Lung microvascular endothelial cell (primary cell): ENCODE measurements at places on chromosomes 3 and 15.

DNA sequence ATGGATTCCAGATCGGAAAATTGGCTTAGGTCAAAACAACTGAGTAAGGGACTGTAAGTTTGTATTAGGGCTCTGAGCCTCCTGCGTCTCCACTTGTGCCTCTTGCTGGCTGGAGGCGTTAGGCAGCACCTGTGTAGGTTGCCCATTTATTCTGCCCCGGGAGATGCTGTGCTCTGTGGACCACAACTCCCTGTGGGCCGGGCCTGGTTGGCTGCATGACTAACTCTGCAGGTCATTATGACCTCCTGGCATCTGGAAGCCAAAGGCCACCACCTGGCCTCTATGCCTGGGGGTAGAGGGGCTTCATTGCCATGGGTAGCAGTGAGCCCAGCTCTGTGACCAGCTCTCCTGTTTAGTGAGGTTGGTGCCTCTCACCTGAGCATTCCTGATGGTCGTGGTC, 36.0 kb upstream of the BDH1 start:
- DNase-seq = no peak

DNA sequence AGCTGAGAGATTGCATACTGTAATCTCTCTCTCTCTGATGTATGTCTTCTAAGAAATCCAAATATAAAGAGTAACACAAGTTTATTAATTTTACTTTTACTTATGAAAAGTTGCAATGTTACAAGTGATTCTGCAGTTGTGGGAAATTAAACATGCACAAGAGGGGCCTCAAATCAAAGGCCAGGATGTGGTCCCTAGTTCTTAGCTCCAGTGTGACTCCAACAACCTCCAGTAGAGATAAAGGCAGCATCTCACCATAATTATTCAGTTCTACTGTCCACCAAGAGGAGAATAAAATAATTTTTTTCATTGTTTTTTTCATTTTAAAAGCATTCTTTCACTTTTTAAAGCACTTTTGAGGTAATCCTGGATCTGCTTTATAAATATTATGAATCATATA, 223.3 kb downstream of the RAP2B start:
- DNase-seq = no peak

GRCh38 chr3:194137008-194137505, 1.1 kb downstream of the HES1 start:
- peak; percentile 68 for DNase-seq

- no peak for DNase-seq
Observed at GRCh38 chr3:36175916-36176461, 204.3 kb upstream of the STAC start.

DNA sequence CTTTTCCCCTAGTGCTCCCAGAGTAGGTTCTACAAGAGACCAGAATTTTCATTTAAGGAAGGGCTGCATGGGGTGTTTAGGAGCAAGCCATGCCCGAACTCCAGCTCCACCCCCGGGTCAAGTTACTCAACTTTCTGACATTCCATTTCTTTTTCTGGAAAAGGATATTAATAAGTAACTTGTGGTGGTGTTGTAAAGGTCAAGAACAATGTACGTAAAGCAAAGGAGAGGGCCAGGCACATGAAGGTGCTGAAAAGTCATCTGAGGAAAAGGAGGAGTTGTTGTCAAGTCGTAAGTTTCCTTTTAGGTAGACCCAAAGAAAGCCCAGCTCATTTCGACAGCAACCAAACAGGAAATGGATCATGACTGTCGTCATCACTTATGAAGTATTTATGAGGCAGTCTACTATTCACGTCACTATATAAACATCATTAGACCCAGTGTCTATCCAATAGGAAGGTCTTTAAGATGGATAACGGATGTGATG, 319.6 kb upstream of the IL12A start:
- DNase-seq = no peak

DNA sequence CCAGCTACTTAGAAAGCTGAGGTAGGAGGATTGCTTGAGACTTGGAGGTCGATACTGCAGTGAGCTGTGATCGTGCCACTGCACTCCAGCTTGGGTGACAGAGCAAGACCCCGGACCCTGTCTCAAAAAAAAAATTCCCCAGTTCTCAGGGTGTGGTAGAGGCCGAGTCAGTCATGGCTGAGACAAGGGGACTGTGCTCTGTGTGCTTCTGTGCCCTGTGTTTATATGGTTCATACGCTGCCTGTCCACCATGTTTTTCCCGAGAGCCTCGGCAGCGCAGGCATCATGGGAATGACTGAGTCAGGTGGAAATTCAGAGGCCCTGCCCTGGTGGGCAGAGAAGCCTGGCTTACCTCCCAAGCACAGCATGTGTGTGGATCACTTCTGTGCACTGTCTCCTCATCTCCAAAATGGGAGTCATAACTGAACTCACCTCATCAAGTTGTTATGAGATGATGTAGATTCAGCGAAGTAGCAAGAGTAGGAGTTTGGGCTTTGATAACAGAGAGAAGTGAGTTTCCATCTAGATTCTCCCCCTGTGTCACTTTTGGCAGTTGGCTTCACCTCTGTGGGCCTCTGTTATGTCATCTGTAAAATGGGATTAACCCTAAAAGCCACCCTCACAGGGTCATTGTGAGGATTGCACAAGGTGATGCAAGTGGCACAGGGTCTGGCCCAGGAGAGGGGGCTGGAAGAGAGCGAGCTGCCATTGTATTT, 56.9 kb downstream of the FLNB start:
- no peak for DNase-seq

GRCh38 chr3:10666621-10667020, 149.4 kb upstream of the SLC6A11 start:
- DNase-seq = no peak

- DNase-seq = no peak
Observed at GRCh38 chr3:145088917-145089316, 1072.1 kb downstream of the PLOD2 start.

GRCh38 chr3:24520976-24521419, 26.3 kb upstream of the THRB start:
- DNase-seq = no peak

DNA sequence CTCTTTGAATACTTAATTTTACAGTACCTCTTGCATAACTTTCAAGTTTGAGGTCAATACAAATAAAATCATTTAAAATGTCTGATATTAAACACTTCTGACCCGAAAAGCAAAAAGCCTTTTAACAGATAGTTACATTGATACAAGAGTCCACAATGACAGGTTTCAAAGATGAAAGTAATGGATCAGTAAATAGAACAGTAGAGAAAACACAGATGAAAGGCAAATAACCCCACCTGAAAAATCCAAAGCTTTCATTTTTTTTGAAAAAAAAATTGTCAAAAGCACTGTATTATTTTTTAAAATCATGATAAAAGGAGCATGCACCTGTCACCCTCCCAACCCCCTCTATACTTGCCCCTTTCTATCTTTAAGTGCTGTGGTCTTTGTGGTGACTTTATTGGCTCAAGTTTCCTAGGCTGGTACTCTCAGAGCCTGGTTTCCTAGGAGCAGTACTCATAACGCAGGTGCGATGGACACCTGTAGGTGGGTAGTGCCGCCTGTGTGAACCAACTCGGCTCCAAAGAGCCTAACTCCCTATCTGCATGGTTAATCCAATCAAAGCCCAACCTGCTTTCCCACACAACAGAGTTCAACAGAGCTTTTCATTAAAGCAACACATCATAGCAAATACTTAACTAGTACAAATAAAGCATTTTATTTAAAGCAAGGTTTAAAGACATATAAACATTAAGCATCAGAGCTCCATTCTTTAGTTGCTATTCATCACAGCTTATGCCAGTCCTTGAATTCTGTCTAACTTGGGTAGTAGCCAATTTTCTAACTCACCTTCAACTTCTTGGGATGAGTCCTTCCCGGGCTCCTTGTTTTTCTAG, 32.2 kb downstream of the LIPC start:
- DNase-seq = no peak

GRCh38 chr15:99707473-99708270, 25.6 kb downstream of the LYSMD4 start:
- no peak for DNase-seq

- DNase-seq = peak; percentile 14
Observed at GRCh38 chr3:187986514-187986934, 167.4 kb upstream of the LPP start.

DNA sequence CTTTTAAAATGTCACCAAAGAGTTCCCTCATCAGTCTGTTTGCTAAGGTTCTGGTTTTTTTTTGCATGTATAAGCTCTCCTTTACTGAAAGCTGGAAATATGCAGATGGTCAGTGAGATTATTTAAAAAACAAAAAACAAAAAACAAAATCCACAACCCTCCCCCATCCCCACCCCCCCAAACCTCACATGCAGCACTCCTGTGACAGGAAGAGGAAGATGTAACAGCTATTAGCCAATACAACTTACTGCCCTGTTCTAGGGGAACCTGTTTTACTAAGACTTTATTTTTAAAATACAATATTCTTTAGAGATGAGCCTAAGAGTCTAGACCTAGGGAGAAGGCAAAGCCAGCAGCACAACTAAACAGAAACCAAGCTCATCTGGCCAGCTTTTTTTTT, 39.5 kb downstream of the ANP32A start:
- no peak for DNase-seq

- DNase-seq = no peak
Observed at GRCh38 chr3:142960322-142960850, 3.1 kb downstream of the PAQR9 start.

- no peak for DNase-seq
Observed at GRCh38 chr15:70589221-70589620, 174.1 kb downstream of the UACA start.

DNA sequence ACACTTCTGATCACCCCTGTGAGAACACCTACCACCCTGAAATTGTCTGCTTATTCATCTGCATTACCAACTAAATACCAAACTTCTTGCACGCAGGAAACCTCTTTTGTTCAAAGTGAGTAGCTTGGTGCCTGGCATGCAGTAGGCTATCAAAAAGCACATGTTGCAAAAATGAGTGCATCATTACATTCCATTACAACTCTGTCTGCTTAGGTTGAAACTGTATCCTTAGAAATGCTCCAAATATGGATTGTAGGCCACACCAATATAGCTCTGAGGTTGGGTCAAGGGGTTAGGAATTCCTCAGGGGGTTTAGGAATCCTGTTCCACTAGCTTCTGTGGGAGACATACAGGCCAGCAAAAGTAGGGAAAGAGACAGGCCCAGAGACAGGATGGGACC, 107.2 kb downstream of the THRB start:
- DNase-seq = no peak

DNA sequence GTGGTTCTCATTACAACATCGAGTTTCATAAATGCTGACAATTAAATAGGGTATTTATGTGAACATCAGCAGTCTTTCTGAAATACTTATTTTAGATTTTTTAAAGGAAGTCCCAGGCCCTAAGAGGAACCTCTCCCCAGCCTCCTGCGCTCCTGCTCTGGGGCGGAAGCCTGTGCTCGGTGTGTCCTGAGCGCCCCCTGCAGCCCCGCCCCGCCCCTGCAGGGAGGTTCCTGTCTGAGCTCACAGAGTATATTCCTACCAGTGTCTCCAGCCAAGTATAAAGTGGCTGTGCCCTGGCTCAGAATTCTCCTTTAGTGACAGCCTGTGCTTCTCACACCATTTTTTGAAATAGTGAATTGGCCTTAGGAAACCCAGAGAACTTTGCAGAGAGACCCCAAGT, 567.9 kb downstream of the GOLGA6L6 start:
- DNase-seq = no peak

GRCh38 chr15:63469190-63469589, 35.2 kb upstream of the USP3 start:
- no peak for DNase-seq

GRCh38 chr3:170776887-170777563, 93.0 kb downstream of the RPL22L1 start:
- DNase-seq = no peak

DNA sequence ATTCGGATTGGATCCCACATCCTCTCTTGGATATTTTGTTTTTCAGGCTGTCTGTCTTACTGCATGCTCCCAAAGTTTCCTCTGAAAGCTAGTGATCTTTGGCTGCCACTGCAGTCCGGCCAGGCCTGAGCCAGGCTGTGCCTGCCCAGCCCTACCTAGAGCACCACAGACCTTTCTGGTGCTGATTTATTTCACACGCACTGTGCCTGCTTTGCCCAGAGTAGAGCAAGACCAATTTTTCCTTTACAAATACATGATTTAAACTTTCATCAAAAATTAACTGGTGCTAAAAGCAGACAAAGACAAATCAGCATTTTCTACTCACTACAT, 28.0 kb upstream of the NDUFB4 start:
- DNase-seq = no peak

GRCh38 chr3:5153074-5153473, 31.0 kb downstream of the ARL8B start:
- DNase-seq = no peak

- DNase-seq = no peak
Observed at GRCh38 chr15:91911844-91912243, 58.3 kb downstream of the SLCO3A1 start.

GRCh38 chr3:43061101-43061895, 44.6 kb downstream of the POMGNT2 start:
- no peak for DNase-seq

- DNase-seq = no peak
Observed at GRCh38 chr15:52382647-52383046, 87.0 kb upstream of the MYO5C start.

GRCh38 chr3:197465197-197465995, 90.4 kb downstream of the BDH1 start:
- peak; percentile 93 for DNase-seq

GRCh38 chr3:134344560-134344959, 29.7 kb downstream of the AMOTL2 start:
- no peak for DNase-seq

DNA sequence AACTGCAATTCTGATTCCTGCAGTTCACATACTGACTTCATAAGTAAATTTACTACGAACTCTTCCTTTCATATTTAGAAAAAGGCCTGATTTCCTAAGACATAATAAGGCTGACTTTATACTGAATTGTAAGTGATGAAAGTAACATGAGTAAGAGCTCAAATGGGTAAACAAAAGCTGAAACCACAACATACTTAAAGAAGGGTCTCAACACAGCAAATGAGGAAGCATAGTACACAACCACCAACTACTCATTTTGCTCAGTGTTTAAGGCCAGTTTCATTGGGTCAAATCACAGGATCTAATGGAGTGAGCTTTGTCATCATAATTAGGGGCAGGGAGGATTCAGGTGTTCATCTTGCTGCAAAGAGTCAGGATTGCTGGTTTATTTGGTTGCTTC, 81.4 kb downstream of the SETD2 start:
- no peak for DNase-seq

GRCh38 chr15:65993762-65994161, 124.5 kb downstream of the RAB11A start:
- no peak for DNase-seq

- no peak for DNase-seq
Observed at GRCh38 chr3:69113536-69113935, 8.9 kb downstream of the LMOD3 start.

GRCh38 chr3:43379343-43379742, 93.0 kb downstream of the SNRK start:
- DNase-seq = no peak

- DNase-seq = no peak
Observed at GRCh38 chr3:122021811-122022401, at the start of gene ILDR1. Gene ILDR1 (minus strand): TSS chr3:122022247. CDS start chr3:122022077, 170 bp downstream.
